Vagina (tissue), 2 donors: ENCODE measurements at places on chromosomes 7 and 10.
A peak's percentile ranks its signal among the peaks of the same experiment; 100 is the strongest.

DNA sequence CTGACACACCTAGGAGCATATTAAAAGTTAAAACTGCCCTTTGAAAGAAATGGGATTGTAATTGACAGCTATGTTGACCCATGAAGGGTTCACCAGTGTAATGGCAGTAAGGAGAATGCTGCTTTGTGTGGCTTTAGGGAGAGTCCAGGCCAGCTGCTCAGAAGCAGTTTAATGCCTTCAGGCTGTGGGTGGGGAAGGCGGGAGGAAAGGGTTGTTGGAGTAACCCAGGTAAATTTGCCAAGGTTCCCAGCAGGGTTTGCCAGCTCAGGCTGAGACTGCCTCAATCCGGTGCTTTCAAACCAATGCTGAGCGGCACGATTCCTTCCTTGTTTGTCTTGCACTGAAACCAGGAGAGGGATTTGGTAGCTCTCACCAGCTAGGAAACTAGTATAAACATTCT, 637.2 kb downstream of the INHBA start:
- DNase-seq = no peak

- peak; percentile 97 for DNase-seq
Observed at GRCh38 chr7:106064771-106065574, 47.1 kb downstream of the SYPL1 start.

- DNase-seq = no peak
Observed at GRCh38 chr7:132757783-132758182, 181.5 kb upstream of the PLXNA4 start.

GRCh38 chr10:1402816-1403507, 334.4 kb downstream of the ADARB2 start:
- peak; percentile 55 for DNase-seq

GRCh38 chr10:105761576-105762260, 1120.6 kb downstream of the SORCS3 start:
- DNase-seq = no peak

GRCh38 chr10:52818019-52818418, 45.4 kb upstream of the MBL2 start:
- no peak for DNase-seq

- no peak for DNase-seq
Observed at GRCh38 chr10:12041766-12042408, 722 bp downstream of the UPF2 start.

DNA sequence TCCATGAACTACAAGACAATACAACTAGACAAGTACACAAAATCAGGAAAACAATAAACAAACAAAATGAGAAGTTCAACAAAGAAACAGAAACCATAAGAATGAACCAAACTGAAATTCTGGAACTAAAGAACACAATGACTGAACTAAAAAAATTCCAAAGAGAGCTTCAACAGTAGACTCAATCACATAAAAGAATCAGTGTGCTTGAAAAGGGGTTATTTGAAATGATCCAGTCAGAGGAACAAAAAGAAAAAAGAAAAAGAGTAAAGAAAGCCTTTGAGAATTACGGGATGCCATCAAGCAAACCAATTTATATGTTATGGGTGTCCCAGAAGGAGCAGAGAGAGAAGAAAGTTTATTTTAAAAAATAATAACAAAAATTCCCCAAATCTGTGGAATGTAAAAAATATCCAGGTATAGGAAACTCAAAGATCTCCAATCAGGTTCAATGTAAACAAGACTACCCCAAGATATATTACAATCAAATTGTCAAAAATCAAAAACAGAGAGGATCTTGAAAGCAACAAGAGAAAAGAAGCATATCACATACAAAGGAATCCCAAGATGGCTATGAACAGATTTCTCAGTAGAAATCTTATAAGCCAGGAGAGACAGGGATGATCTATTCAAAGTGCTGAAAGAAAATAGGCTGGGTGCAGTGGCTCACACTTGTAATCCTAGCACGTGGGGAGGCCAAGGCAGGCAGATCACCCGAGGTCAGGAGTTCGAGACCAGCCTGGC, 18.7 kb downstream of the COG5 start:
- no peak for DNase-seq

GRCh38 chr7:81501220-81501619, 268.6 kb downstream of the HGF start:
- no peak for DNase-seq

GRCh38 chr10:30894221-30894620, 137.4 kb downstream of the ZNF438 start:
- no peak for DNase-seq

DNA sequence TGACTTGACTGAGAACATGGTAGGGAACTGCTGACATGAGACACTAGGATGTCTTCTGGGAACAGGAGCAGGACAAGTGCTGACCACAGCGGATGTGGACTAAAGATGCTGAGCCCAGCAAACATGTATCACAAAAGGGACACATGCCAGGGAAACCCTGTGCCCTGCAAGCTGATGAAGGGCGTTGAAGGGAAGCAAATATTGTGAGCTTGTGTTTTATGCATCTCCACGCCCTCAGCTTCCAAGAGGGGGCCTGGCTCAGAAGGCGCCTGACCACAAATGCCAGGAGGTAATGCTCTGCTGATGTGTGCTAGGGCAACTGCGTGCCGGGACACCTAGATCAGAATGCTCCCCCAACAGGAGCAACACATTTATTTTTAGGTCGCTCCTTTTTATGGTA, 207.3 kb downstream of the CXCL12 start:
- no peak for DNase-seq

GRCh38 chr7:133394369-133394768, 141.5 kb downstream of the EXOC4 start:
- DNase-seq = no peak

GRCh38 chr7:93327006-93327633, 95.0 kb downstream of the VPS50 start:
- no peak for DNase-seq

DNA sequence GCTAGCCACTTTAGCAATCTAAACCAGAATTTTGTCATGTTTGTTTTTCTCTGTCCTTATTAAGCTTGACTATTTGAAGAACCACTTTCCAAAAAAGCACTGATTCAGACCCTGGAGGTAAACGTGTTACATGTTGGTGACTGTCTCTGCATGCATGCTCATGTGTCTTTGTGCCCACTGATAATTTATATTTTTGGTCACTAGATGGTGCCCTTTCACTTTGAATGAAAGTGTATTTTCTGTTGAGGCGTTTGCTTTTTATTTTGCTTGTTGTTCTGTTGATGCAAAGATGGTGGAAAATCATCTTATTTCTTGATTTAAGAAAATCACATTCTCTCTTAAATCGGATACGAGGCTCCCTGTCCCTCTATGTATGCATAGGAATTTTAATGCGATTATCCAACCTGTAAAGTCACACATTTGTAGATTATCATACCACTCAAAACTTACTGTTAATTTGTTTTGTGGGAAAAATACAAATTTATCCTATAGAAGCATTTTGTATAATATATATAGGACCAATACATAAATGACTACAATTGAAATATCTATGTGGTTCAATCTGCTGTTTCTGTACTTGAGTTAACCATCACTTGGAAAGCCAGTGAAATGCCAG, 269.3 kb downstream of the BICC1 start:
- no peak for DNase-seq

DNA sequence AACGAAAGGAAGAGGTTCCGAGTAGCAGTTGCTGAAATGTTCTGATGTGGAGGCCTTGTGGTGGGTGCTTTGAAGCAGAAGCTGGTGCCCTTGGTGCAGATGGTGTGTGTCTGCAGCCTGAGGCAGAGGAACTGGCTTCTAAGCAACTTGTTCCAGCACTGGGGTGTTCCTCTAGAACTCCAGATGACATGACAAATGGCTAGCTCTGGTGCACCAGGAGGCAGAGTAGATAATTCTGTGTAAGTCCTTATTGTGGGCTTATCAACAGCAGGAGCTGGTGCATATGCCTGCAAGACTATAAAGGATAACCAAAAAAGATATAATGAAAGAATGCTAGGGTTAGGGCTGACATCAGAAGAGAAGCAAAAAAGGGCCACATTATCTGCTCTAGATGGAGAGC, 76.5 kb downstream of the ARL5B start:
- no peak for DNase-seq

DNA sequence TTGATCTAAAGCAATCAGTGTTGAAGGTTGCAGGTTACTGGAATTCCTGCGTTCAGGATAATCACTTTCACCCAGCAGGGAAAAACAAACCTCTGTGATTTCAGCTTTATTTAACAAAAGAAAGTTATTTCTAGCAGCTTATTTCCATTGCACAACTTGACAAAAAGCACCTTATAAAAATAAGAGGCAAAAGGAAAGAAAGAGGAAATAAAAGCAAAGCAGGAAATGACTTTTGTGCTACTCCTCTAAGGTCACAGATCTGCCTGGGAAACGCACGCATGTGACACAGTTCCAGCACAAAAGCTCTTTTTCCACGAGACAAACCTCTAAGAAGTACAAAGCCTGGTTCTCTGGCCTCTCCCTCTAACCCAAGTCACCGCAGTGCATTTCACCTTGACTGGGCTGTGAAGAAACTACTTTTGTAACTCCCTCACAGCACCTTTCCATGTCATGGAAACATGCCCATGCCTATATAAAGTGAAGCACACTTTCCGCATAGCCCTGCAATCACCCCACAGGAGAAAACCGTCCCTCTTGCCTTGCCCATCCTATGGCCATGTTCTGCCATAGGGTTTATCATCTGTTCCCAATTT, 870 bp downstream of the ANK3 start:
- no peak for DNase-seq

- DNase-seq = no peak
Observed at GRCh38 chr10:104641937-104642657, 1.0 kb downstream of the SORCS3 start.

DNA sequence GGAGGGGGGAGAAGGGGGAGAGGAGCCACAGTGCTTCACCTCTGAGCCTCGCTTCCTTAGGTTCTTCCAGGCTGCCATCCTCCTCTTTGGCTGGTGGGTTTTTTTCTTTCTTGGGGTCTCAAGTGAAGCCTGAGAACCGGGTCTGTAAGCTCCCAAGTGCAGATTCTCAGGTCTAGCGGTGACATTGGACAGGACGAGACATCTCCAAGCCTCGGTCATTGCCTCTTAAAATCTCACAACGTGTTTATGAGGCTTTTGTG, 817 bp upstream of the IL15RA start:
- DNase-seq = no peak

DNA sequence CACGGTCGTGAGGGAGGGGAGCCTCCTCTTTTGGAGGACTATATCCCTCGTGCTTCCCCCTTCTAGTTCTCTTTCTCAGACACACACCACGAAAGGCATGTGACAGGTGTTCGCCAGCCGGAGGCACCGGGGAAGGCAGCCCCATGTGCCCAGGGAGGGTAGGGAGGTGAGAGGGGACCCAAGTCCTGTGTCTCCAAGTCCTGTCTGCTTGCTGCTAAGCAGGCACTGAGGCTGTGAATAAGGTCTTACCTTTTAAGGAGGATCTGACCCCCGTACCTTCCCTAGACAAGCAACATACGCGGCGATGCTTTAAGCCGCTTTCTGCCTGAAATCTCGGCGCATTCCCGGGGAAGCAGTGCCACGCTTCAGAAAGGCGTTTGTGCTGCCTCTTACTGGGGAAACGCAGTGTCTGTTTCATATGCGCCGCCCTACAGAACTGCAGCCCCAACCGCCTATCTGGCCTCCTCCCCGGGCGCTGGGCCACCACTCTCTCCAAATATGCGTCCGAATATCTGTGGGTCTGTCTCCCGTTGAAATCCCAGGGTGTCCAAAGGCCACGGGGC, 770 bp downstream of the PLXNA4 start:
- DNase-seq = no peak

DNA sequence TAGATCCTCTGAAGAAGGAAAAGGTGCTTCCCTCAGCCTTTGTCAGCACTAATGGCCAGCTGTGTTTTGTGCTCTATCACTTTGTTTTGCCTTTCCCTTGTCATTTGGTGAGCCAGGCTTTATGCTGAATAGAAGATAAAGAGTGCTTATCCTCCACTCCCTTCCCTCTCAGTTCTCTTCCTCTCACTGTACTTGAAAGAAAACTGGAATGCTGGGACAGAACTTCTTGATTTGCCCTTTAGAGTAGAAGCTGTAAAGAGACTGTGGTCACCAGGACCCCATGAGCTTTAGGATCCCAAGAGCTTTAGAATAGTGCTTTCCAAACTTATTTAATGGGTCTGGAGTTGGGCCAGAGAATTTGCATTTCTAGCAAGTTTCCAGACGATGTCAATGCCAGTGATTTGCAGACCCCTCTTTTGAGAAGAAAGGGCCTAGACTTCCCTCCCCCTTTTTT, 81.4 kb downstream of the LRRC4 start:
- DNase-seq = no peak

- no peak for DNase-seq
Observed at GRCh38 chr7:48035967-48036478, 680 bp downstream of the C7orf57 start.

DNA sequence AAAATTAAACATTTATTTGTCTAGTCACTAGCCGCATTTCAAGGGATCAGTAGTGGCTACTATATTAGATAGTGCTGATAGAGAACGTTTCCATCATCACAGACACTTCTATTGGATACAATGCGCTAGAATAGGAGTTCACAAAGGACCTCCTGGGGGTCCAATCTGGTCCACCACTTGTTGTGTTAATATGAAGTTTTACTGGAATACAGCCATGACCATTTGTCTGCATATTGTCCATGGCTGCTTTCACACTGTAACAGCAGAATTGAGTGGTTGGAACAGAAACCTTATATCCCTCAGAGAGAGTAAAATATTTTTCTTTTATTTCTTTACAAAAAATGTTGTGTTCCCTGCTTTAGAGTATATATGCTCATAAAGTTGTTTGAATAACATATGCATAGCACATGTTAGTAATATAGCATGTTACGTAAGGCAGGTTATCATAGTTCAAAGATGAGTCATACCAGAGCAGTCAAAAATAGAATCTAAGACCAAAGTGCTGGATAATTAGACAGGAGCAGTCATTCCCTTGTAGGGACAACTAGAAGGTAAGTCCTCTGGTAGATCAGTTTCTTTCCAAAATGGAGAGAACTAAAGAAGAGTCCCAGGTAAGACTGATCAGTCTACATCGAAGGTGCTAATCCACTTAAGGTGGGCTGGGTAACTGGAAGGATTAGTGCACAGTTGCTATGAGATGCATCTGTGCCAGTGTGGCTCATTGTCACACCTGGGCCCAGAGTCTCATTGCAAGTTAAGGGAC, 14.9 kb downstream of the BZW2 start:
- no peak for DNase-seq

- DNase-seq = no peak
Observed at GRCh38 chr7:101226721-101227120, 8.8 kb downstream of the ZNHIT1 start.

- no peak for DNase-seq
Observed at GRCh38 chr7:2431260-2431867, 28.0 kb downstream of the CHST12 start.
